ENCODE measurements at places on chromosomes 3 and 15. TPM values are rescaled to one million over a fixed set of nuclear protein-coding genes. Genes with fewer than 3 reads are reported as not detected.

- no peak overlapping the region for H3K4me3 ChIP-seq
- H3K27me3 ChIP-seq: no peaks in the 10 kb centered on the region
- no peaks in the 10 kb centered on the region for H3K4me1 ChIP-seq
- no peak for DNase-seq
Observed at GRCh38 chr3:3853544-3853943, 54.3 kb downstream of the LRRN1 start.

- no peak for DNase-seq
- H3K4me1 ChIP-seq: peaks cover 47% of the 10 kb centered on the region
- peak within 1 kb of the TSS; percentile 72 for H3K4me3 ChIP-seq
- H3K27me3 ChIP-seq: no peaks in the 10 kb centered on the region
Observed at GRCh38 chr3:133573629-133574194, at the start of gene CDV3. Gene CDV3, plus strand, starts transcription at chr3:133573686. Its CDS starts 359 bp downstream, at chr3:133574045.

- H3K4me3 ChIP-seq: no peak overlapping the region
- DNase-seq: peak; percentile 45
- no peak overlapping the region for H3K27ac ChIP-seq
- H3K27me3 ChIP-seq: no peaks in the 10 kb centered on the region
Observed at GRCh38 chr3:116339441-116340028, 105.8 kb downstream of the LSAMP start.

The SLC12A1 gene
- not detected for total RNA-seq

GRCh38 chr15:100873029-100873677, 6.5 kb upstream of the ALDH1A3 start:
- H3K4me3 ChIP-seq: no peak overlapping the region
- no peaks in the 10 kb centered on the region for H3K4me1 ChIP-seq
- H3K36me3 ChIP-seq: no peaks in the 10 kb centered on the region
- no peak overlapping the region for H3K27ac ChIP-seq
- peak; percentile 92 for DNase-seq

- no peak overlapping the region for H3K4me3 ChIP-seq
- H3K4me1 ChIP-seq: peaks cover 17% of the 10 kb centered on the region
- no peaks in the 10 kb centered on the region for H3K36me3 ChIP-seq
- no peak overlapping the region for H3K27ac ChIP-seq
Observed at GRCh38 chr3:107578091-107578490, 55.3 kb downstream of the BBX start.

DNA sequence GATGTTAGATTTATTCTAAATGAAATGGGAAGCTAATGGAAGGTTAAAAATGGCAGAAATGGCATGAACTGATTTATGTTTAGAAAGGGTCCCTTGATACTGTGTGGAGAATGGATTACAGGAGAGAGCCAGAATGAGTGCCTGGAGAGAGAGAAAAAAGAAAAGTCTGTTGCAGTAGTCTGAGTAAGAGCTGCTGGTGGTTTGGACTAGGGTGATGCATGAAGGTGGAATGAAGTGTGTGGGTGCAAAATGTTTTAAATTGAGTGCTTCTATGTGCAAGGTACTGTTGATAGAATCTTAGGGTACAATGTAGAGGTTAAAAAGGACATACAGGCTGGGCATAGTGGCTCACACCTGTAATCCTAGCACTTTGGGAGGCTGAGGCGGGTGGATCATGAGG, 11.4 kb upstream of the MGA start:
- no peak overlapping the region for H3K27ac ChIP-seq
- H3K4me3 ChIP-seq: no peak overlapping the region
- H3K4me1 ChIP-seq: peaks cover 12% of the 10 kb centered on the region
- no peak for DNase-seq
- no peaks in the 10 kb centered on the region for H3K27me3 ChIP-seq

DNA sequence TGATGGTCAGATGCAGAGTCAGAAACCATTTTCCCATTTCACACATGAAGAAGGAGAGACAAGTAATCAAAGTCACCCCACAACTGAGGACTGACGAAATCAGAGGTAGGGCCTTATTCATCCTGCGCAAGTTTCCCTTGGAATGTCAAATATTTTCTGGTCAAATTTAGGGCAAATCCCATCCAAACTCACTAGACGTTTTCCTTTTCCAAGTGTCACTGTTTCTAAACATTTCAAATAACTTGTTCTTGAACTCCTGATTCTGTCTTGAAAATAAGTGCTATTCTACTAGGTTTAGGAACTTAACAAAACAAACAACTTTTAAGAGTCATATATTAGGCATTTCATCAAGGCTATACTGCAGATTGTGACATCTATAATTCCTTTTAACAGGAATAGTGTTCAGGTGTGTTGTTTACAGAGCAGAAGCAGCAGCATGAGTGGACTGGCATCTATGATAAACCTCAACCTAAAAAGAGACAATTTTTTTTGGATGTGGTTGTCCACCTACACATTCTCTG, 40.7 kb downstream of the SUMF1 start:
- H3K27me3 ChIP-seq: no peaks in the 10 kb centered on the region
- no peaks in the 10 kb centered on the region for H3K4me1 ChIP-seq
- no peaks in the 10 kb centered on the region for H3K36me3 ChIP-seq
- no peak overlapping the region for H3K4me3 ChIP-seq

The GPR149 gene
- total RNA-seq: not detected

GRCh38 chr3:103365467-103365866, 930.7 kb downstream of the ZPLD1 start:
- H3K27me3 ChIP-seq: no peaks in the 10 kb centered on the region
- DNase-seq: no peak
- no peaks in the 10 kb centered on the region for H3K36me3 ChIP-seq
- no peak overlapping the region for H3K27ac ChIP-seq
- no peaks in the 10 kb centered on the region for H3K4me1 ChIP-seq

DNA sequence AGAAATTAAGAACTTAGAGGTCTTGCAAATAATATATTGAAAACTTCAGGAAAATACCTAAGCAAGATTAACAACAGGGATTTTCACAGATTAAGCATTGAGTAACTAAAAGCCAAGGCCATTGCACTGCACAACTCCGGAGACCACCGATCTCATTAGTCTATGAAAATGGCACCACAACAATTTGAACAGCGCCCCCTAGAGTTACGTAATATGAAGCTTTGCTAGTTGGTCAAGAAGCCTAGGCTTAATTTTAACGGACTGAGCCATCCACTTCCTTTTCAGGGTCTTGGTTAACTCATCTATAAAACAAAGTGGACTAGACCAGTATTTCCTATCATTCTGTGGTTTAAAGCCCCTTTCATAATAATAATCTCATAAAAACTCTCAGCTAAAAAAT, 24.8 kb downstream of the TMEM212 start:
- no peaks in the 10 kb centered on the region for H3K27me3 ChIP-seq
- no peak overlapping the region for H3K4me3 ChIP-seq

The CACNA2D3 gene
- 7.6 TPM for total RNA-seq

DNA sequence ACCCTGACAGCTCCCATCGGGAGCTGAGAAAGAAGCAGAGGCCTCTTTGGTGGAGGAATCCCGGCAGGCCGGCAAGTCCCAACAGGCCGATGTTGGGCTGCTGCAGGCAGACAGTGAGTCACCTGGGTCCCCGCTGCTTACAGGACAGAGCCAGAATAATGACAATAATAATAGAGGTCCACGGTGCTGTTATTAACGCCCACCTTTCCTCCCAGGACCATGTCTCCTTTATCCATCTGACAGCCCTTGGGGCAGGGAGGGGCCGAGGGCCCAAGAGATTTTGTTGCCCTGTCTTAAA, 29.3 kb upstream of the MAGEF1 start:
- H3K27ac ChIP-seq: no peak overlapping the region
- no peaks in the 10 kb centered on the region for H3K27me3 ChIP-seq
- no peaks in the 10 kb centered on the region for H3K4me1 ChIP-seq
- no peak for DNase-seq

- H3K27ac ChIP-seq: no peak overlapping the region
- H3K4me1 ChIP-seq: peaks cover 18% of the 10 kb centered on the region
- H3K27me3 ChIP-seq: no peaks in the 10 kb centered on the region
- DNase-seq: no peak
- H3K36me3 ChIP-seq: no peaks in the 10 kb centered on the region
Observed at GRCh38 chr3:4850928-4851265, 128.3 kb upstream of the BHLHE40 start.

The LRRIQ4 gene
- 0.14 TPM for total RNA-seq

The SGO1 gene
- total RNA-seq: not detected

GRCh38 chr15:57323299-57323805, 53.0 kb upstream of the CGNL1 start:
- peaks cover 10% of the 10 kb centered on the region for H3K4me1 ChIP-seq
- H3K27me3 ChIP-seq: no peaks in the 10 kb centered on the region
- H3K27ac ChIP-seq: peak overlapping the region; percentile 44
- DNase-seq: no peak
- no peaks in the 10 kb centered on the region for H3K36me3 ChIP-seq
- H3K4me3 ChIP-seq: no peak overlapping the region

DNA sequence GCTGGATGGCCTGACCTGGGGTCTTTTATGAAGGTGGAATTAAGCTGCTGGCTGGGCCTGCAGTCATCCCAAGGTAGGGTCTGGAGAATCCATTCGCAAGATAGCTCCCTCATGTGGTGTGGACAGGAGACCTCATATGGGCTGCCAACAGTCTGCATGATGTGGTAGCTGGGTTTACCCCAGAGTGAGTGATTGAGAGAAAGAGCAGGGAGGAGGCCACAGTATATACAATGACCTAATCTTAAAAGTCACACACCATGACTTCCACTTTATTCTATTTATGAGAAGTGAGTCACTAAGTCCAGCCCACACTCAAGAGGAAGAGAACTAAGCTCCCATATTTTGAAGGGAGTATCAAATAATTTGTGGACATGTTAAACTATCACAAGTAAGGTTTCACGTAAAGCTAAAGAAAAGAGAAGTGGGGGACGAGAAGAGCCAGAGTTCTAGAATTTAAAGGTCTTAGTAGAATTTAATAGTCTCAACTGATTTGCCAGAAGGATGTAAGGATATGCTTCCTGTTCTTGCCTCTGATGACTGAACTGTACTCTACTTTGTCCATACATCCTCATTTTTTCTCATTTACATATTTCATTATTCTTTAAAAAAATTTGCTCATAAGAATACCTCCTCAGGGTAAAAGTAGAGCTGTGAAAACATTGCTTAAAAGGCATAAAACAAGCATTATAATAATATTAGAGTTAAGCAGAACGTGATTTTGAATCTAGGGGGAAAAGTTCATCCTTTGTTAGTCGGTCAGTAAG, 184.4 kb downstream of the PEX5L start:
- H3K27ac ChIP-seq: no peak overlapping the region
- DNase-seq: peak; percentile 4
- no peaks in the 10 kb centered on the region for H3K36me3 ChIP-seq
- H3K4me1 ChIP-seq: no peaks in the 10 kb centered on the region
- H3K27me3 ChIP-seq: no peaks in the 10 kb centered on the region

GRCh38 chr15:34437687-34438086, at the start of gene GOLGA8A:
Gene GOLGA8A, minus strand, starts transcription at chr15:34437808. Its CDS starts 48,117 bp downstream, at chr15:34389691.
- H3K36me3 ChIP-seq: no peaks in the 10 kb centered on the region
- H3K27me3 ChIP-seq: no peaks in the 10 kb centered on the region
- DNase-seq: peak; percentile 72
- H3K4me3 ChIP-seq: peak within 1 kb of the TSS; percentile 62
- peaks cover 4% of the 10 kb centered on the region for H3K4me1 ChIP-seq

DNA sequence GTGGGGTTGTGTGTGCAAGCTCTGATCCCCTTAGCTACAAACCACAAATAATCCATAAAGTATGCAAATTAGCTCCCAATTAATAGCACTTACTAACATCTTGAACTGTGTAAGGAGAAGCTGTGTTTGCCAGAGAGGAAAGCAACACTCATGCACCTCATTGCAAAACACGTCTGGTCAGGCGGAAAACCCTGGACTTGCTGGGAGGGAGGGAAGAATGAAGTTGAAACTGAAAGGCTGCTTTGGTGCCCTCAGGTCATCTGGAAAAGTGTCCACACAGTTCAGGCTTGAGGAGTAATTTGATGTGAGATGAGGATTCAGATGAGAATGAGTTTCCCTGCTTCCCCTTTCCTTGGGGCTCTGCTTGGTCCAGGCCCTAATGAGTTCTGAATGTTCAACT, 185.5 kb upstream of the ANKRD28 start:
- H3K27ac ChIP-seq: no peak overlapping the region
- H3K4me3 ChIP-seq: no peak overlapping the region
- DNase-seq: no peak
- H3K4me1 ChIP-seq: no peaks in the 10 kb centered on the region
- H3K27me3 ChIP-seq: no peaks in the 10 kb centered on the region

The AADACL2 gene
- not detected for total RNA-seq

GRCh38 chr3:50205413-50206276, 574 bp downstream of the SLC38A3 start:
- no peaks in the 10 kb centered on the region for H3K36me3 ChIP-seq
- no peak for DNase-seq
- H3K27ac ChIP-seq: no peak overlapping the region

GRCh38 chr3:24835510-24835909, 340.9 kb upstream of the THRB start:
- H3K4me3 ChIP-seq: no peak overlapping the region
- no peaks in the 10 kb centered on the region for H3K36me3 ChIP-seq
- no peak for DNase-seq
- H3K27me3 ChIP-seq: peaks cover 5% of the 10 kb centered on the region

DNA sequence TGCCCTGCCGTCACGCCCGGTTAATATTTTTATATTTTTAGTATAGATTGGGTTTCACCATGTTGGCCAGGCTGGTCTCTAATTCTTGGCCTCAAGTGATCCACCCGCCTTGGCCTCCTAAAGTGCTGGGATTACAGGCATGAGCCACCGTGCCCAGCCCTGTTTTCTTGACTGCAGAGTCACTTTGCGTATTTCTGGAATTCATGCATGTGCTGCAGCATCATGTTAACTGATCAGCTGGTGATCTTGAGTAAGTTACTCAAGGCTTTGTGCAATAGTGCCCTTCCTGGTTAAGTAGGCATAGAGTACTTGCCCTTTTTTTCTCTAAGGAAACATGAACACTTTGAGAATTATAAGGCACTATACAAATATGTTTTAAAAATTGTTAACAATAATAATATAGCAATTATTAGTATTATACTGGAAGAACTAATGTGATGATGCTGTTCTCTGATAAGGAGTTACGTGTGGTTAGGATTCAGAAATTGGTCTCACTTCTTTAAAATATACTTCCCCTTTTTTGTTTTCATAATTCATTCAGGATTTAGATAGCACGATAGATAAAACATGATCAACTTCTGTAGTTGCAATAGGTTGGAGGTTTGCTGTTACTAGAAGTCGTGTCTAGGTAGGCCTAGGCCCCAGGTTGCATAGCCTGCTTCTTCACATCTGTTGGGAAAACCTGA, 33.6 kb downstream of the GPR171 start:
- no peaks in the 10 kb centered on the region for H3K36me3 ChIP-seq
- H3K4me3 ChIP-seq: no peak overlapping the region
- no peaks in the 10 kb centered on the region for H3K27me3 ChIP-seq
- H3K4me1 ChIP-seq: no peaks in the 10 kb centered on the region
- no peak overlapping the region for H3K27ac ChIP-seq
- DNase-seq: peak; percentile 46

The KLHL40 gene
- total RNA-seq: not detected

DNA sequence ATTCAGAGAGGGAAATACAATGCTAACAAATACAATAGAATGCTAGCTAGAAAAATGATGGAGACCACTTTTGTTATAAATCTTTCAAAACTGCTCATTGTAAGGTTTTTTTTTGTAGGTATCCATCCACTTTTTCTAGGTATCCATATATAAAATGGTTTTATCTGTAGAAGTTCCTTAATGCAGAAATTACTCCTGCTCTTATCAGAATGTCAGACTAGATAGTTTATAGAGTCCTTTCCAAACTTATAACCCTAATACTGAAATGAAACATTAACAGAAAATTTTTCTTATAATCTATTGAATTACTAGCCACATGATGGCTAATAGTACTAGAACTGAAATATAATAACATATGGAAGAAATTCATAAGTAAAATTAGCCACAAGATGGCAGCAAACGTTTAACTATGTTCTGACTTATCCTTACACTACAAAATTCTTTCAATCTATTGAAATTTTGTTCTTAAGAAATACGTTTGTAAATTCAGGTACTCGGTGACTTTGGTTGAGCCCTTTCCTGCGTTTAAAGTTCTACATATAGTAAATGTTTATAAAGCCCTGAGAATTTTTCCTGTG, 58.5 kb downstream of the ECT2 start:
- H3K4me3 ChIP-seq: no peak overlapping the region
- no peaks in the 10 kb centered on the region for H3K4me1 ChIP-seq
- DNase-seq: no peak
- H3K27ac ChIP-seq: no peak overlapping the region
- H3K27me3 ChIP-seq: no peaks in the 10 kb centered on the region

The RAD51 gene
- total RNA-seq: 1.1 TPM

All from adrenal gland (tissue), 19 donors.